Naive thymus-derived CD4-positive, alpha-beta T cell (primary cell): ENCODE measurements at places on chromosomes 2 and 18. TPM values are rescaled to one million over a fixed set of nuclear protein-coding genes. Genes with fewer than 3 reads are reported as not detected.

CHST9 gene
- total RNA-seq = not detected

LANCL1 gene
- 23.0 TPM for total RNA-seq

CROCC2 gene
- total RNA-seq = not detected

ANXA4 gene
- total RNA-seq = 8.0 TPM

FSIP2 gene
- total RNA-seq = 0.19 and 0.23 TPM in 2 replicates
